ENCODE measurements at places on chromosomes 16 and 17.

GRCh38 chr16:85796152-85796551 lies 3.2 kb downstream of the EMC8 start:
- DNase-seq: no peak

- DNase-seq: no peak
Measured at GRCh38 chr17:59439741-59440211, 108.3 kb downstream of the YPEL2 start.

DNA sequence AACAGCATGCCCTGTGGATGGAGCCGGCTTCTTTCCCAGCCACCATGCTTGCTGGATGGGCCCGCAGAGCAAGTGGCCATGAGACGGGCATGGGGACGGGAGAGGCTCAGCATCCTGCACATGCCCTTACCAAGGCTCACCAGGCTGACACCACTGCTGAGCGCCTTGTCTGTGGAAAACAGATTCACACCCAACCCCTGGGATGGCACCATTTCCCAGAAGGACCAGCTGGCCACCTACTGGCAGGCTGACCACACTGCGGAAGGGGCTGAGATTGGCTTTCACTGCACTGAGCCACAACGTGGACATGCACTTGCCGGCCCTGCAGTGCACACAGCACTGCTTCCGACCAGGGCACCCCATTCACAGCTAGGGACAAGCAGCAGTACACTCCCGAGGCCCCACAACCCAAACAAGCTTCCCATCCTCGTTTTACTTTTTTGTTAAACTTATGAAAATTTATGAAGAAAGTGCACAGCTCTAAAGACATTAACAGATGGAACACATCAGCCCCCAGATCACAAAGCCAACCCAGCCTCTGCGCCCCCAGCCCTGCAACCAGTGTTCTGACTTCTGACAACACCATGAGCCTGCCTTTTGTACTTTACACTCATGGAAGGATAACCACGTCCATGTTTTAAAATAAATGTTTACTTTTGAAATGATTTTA lies 13.9 kb upstream of the KRTAP17-1 start:
- DNase-seq: no peak

DNA sequence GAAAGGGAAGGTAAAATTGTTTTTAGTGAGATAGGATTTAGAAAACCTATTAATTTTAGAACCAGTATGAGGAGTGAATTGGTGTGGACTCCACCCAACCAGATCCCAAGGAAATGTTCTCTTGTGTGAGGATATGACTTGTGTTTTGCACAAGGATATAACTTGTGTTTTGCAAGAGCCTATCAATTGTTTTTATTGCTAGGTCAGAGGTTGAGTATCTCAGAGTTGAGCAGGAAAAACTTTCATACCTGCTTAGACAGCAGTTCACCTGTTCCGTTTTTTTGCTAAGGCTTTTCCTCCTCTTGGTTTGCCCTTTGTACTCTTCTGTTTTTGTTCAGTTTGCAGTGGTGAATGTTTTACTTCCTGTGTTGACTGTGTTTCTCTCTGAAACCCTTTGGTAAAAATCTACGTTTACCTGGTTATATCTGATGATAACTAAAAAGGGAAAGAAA lies 5.1 kb downstream of the NBR1 start:
- no peak for DNase-seq

DNA sequence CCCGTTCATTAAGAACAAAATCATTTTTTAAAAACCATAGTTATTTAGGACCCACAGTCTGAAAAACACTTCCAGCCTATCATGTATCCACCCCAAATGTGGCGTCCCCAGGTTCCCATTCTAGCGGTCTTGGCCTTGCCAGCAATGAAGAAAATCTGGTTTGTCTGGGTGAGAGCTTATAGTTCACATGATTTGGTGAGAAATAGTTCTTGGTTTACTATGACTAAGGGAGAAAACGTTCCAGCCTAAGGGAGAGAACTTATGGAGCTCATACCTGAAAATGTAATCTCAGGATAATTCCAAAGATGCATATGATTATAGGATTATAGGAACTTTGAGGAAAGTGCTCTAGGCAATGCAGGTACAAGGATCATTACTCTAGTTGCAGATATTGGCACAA lies 4.8 kb downstream of the MARVELD3 start:
- DNase-seq: no peak

DNA sequence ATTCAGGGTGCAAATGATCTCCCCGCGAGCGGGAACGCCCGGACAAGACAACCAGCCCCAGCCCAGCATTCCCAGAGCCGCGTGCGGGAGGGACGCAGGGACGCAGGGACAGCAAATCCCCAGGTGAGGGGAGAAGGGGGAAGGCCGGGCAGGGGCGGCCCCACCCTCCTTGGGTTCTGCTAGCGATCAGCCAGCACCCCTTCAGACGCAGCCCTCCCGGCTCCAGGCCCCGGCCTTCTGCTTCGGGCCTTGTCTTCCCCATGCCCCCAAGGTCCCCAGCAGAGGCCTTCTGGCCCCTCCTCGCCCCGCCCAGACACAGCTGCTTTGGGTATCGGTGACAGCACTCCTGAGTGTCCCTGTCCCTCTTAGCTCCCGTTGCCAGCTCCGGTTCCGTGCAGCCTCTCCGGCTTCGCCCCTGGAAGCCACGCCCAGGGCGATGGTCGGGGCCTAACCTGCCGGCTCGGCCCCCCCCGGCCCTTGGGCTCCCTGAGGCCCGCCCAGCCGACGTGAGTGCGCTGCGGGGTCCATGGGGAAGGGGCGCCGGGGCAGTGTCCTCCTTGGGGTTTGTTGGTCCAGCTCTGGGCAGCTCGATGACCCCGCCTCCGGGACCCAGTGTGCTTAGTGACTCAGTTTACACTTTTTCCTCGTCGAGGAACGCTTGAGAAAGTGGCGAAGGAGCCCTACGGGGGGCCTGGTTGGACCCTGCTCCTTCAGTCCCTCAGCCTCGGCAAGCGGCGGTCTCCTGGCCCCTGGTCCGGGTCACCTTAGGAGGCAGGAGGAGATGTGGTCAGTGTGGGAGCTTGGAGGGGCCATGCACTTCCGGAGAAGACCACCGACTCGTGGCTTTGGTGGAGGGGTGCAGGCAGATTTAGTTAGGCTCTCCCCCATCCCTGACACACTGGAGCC lies 50.5 kb upstream of the AMZ2 start:
- DNase-seq: peak; percentile 36

DNA sequence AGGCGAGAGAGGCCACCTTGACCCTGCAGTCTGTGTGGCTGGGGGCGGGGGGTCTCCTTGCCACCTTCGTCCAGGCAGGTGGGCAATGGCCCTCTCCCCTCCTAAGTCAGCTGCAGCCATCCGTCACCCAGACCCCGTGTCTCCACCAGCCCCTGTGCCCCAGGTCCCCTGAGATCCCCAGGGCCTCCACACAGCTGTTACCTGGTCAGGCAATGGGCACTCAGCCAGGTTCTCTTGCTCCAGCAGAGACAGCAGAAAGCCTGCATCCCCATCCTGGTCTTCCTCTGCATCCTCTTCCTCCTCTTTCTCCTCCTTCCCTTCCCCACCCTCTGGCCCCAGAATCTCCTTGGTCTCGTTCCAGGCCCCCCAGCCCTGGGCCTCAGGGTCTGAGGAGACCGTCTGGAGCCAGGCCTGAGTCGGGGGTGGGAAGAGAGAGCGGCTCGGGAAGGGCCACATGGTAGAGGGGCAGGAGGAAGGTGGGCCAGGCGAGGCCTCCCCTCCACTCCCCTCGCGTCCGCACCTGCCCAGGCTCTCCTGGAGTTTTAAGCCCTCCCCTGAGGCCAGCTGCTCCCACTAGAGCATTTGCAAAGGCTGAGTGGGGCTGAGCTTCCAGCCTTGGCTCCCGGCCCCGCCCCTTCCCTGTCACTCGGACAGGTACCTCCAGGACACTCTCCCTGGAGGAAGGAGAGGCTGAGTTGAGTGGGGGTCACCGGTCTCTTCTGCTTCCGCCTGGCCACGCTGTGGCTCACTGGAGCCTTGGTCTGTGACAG lies at the start of gene PABPN1L:
Gene PABPN1L (minus strand): TSS at position 510 of the 770 bp plus-strand sequence. CDS start 54 bp downstream, at position 456.
- no peak for DNase-seq

DNA sequence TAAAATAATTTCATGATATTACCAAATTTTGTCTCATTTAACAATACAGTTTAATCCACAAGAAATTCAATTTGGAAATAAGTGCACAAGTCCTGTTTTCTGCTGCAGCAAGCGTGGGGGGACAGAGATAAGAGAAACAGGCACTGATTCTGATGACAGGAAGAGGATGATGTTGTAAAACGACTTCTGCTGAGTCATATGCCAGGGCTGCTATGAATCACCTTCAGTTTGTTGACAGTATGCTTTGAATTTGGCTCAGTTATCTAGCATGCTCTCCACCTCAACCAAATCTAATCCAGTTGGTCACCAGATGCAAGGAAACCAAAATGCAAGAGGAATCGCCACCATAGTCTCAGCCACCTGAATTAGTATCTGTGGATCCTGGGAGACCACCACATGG lies 244.1 kb upstream of the MON1B start:
- DNase-seq: no peak

DNA sequence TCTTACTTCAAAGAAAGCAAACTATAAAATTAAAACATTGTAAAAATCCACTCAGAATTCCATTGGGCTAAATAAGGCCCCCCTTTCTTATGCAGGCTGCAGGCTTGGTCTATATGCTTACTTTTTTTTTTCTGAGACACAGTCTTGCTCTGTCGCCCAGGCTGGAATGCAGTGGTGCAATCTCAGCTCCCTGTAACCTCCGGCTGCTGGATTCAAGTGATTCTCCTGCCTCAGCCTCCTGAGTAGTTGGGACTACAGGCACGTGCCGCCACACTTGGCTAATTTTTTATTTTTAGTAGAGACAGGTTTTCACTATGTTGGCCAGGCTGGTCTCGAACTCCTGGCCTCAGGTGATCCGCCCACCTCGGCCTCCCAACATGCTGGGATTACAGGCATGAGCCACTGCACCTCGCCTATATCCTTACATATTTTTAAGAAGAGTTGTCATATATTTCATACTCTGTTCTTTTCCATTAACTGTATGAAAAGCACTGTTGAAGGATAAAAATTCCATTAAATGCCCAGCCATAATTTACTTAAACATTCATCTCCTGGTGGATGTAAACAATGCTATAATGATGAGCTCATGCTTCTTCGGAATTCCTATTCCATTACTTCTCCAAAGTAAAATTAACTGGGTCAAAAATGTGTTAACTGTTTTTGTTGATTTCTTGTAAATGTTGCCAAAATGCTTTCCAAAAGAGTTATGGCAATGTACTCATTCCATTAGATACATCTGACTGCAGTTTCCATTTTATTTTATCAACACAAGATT lies 17.8 kb downstream of the SNN start:
- no peak for DNase-seq

Measured in stimulated activated CD4-positive, alpha-beta T cell treated with anti-CD3 and anti-CD28 coated beads, Interleukin-12 subunit alpha, Interleukin-12 subunit beta, amount 100 ng/mL, for 4 hours (primary cell).